ENCODE measurements at places on chromosomes 5 and 9. TPM values are rescaled to one million over a fixed set of nuclear protein-coding genes. Genes with fewer than 3 reads are reported as not detected.

The EQTN gene
- total RNA-seq, result not detected

The CD14 gene
- total RNA-seq, result 1.7 TPM

The SLC35A4 gene
- 0.71 TPM for total RNA-seq

The CCNB1 gene
- total RNA-seq, result 431 TPM

The PCDHGC3 gene
- total RNA-seq, result 0.20 TPM

The DRD1 gene
- not detected for total RNA-seq

The MAP1B gene
- 6.2 TPM for total RNA-seq

The CCDC69 gene
- total RNA-seq, result 46.3 TPM

The FST gene
- total RNA-seq, result 38.6 TPM

The NAA35 gene
- total RNA-seq, result 35.1 TPM

The VCAN gene
- 1.2 TPM for total RNA-seq

The MARVELD2 gene
- 15.4 TPM for total RNA-seq
